ENCODE measurements at places on chromosomes 12 and 14. TPM values are rescaled to one million over a fixed set of nuclear protein-coding genes. Genes with fewer than 3 reads are reported as not detected.

- DNase-seq: peak; percentile 65
These were observed 636 bp downstream of the ZFYVE21 start for GRCh38 chr14:103716091-103716801.

GRCh38 chr12:80412343-80412953, 31.6 kb upstream of the PTPRQ start:
- no peak for DNase-seq

YLPM1 gene
- 26.4 TPM for total RNA-seq

GPR132 gene
- total RNA-seq: 1.3 TPM

DNA sequence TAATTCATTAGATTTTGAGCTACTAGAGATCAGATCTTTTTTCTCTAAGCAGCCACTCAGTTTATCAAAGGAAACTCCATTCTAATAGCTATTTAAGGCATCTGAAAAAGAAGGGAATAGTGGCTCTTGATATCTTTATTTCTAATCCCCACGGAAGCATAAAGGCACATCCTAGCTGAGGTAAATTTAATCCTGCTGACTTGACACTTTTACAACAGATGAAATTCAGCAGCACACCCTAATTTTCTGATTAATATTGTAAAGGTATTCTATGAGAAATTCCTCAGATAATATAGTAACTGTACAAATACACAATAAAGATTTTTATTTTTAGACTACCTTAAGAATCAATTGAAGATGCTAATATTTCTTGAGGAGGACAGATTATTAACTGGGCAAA, 916.4 kb downstream of the TMTC2 start:
- DNase-seq: no peak
